ENCODE measurements at places on chromosomes 3 and 15. TPM values are rescaled to one million over a fixed set of nuclear protein-coding genes. Genes with fewer than 3 reads are reported as not detected.

GRCh38 chr3:176795891-176796290, 401.4 kb downstream of the TBL1XR1 start:
- no peak overlapping the region for H3K4me3 ChIP-seq
- H3K36me3 ChIP-seq: no peaks in the 10 kb centered on the region
- no peak overlapping the region for H3K27ac ChIP-seq
- no peak for DNase-seq
- H3K4me1 ChIP-seq: peaks cover 16% of the 10 kb centered on the region

DNA sequence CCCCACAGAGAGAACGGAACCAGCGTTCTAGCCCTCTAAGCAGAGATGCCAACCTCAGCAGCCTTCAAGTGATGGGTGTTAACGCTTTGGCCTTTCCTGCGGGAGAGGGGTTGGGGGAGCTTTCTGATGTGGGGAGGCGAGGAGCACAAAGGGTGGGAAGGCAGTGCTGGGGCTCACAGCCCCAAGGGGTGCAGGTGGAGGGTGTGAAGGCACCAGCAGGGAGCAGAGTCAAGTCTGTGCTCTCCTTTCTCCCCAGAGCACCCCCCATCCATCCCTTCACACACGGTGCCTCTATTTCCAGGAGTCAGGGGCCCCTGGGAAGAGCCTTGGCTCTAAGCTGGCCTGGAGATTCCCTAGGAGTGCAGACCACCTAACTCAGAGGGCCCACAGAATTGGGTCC, 4.1 kb downstream of the C15orf62 start:
- H3K4me1 ChIP-seq: no peaks in the 10 kb centered on the region
- no peak overlapping the region for H3K4me3 ChIP-seq
- peaks cover 29% of the 10 kb centered on the region for H3K36me3 ChIP-seq
- no peak for DNase-seq

Gene ACVR2B
- total RNA-seq: 56.7 TPM

GRCh38 chr3:194086388-194087075, 49.4 kb upstream of the HES1 start:
- peaks cover 6% of the 10 kb centered on the region for H3K27me3 ChIP-seq
- no peak for DNase-seq
- no peak overlapping the region for H3K4me3 ChIP-seq
- H3K27ac ChIP-seq: no peak overlapping the region

Gene CACNA1D
- 208 TPM for total RNA-seq

DNA sequence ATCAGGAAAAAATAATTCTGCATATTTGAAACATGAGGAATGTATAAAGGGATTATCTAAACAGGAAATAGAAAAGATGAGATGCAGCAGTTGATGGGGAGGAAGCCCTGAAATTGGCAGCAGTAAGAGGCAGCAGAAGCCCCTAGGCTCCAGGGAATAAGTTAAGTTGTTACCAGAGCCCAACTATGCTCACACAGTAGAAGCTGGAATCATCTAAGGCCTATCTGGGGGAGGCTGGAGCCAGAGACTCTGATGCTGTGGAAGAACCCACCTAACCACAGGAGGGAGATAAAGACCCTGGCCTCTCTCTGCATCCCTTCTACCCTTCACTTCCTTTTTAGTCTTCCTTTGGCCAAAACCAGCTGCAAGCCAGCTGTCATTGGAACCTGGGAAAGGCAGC, 519.7 kb downstream of the DIPK2A start:
- peaks cover 3% of the 10 kb centered on the region for H3K4me1 ChIP-seq
- H3K27me3 ChIP-seq: peaks cover 2% of the 10 kb centered on the region
- no peak overlapping the region for H3K4me3 ChIP-seq
- H3K36me3 ChIP-seq: no peaks in the 10 kb centered on the region

GRCh38 chr3:184133840-184134745, 1.1 kb upstream of the EIF2B5 start:
- peaks cover 19% of the 10 kb centered on the region for H3K4me1 ChIP-seq
- DNase-seq: peak; percentile 72
- peak overlapping the region; percentile 54 for H3K27ac ChIP-seq
- peak overlapping the region; percentile 96 for H3K4me3 ChIP-seq

Gene VPS8
- 59.8 TPM for total RNA-seq

Gene GALNT15
- 0.08 TPM for total RNA-seq

GRCh38 chr3:131568460-131568859, 65.7 kb upstream of the MRPL3 start:
- peak; percentile 6 for DNase-seq
- H3K27ac ChIP-seq: no peak overlapping the region
- H3K4me3 ChIP-seq: no peak overlapping the region
- H3K4me1 ChIP-seq: no peaks in the 10 kb centered on the region
- no peaks in the 10 kb centered on the region for H3K36me3 ChIP-seq
- peaks cover 2% of the 10 kb centered on the region for H3K27me3 ChIP-seq

- H3K27ac ChIP-seq: no peak overlapping the region
- H3K4me1 ChIP-seq: peaks cover 29% of the 10 kb centered on the region
- no peaks in the 10 kb centered on the region for H3K36me3 ChIP-seq
- H3K27me3 ChIP-seq: no peaks in the 10 kb centered on the region
- DNase-seq: no peak
- H3K4me3 ChIP-seq: no peak overlapping the region
Observed at GRCh38 chr3:23995219-23995618, 50.1 kb downstream of the NR1D2 start.

Measured in endothelial cell (in vitro differentiated cells).